ENCODE measurements at places on chromosomes 1 and 21. TPM values are rescaled to one million over a fixed set of nuclear protein-coding genes. Genes with fewer than 3 reads are reported as not detected.

DNA sequence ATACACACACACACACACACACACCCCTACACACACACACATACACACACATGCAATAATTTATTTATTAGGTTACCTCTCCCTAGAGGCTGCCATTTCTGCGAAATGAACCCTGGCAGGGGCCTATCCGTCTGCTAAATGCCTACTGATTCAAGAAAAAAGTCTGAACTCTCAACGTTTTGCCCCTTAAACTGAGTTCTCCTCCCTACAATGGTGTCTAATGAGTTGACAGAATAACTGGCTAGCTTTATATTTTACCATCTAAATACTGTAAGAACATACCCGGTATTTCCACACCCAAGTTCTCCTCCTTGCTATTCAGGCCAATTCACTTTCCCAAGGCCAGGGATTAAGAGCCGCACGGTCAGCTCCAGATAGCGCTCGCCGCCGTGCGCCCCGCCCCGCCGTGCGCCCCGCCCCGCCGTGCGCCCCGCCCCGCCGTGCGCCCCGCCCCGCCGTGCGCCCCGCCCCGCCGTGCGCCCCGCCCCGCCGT is 339 bp upstream of the RNPC3 start:
- DNase-seq, result peak; percentile 3
- peaks cover 25% of the 10 kb centered on the region for H3K36me3 ChIP-seq
- peaks cover 46% of the 10 kb centered on the region for H3K4me1 ChIP-seq
- peak overlapping the region; percentile 83 for H3K4me3 ChIP-seq
- no peaks in the 10 kb centered on the region for H3K27me3 ChIP-seq

GRCh38 chr1:245195398-245195797 is 40.6 kb downstream of the KIF26B start:
- H3K36me3 ChIP-seq, result no peaks in the 10 kb centered on the region
- peaks cover 12% of the 10 kb centered on the region for H3K27me3 ChIP-seq
- peaks cover 2% of the 10 kb centered on the region for H3K4me1 ChIP-seq
- H3K27ac ChIP-seq, result no peak overlapping the region
- no peak overlapping the region for H3K4me3 ChIP-seq
- DNase-seq, result no peak

DNA sequence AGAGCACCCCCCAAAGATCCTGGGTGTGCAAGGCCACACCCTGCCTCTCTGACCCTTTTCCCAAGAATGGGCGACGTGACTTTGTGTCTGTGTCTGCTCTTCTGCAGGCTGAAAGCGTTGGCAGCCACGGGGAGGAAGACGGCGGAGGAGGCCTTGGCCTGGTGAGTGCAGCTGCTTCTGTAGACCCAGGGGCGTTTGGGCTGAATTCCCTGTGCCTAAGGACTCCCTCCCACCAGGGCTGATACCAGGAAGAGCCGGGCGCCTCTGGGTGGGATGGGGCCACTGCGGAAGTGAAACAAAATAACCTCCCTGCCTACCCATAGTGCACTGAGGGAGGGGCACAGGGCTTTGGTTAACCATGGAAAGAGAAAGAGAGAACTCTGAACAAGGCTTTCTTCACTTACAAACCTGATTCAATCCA is 2.5 kb downstream of the UBASH3A start:
- no peaks in the 10 kb centered on the region for H3K27me3 ChIP-seq
- H3K4me1 ChIP-seq, result peaks cover 45% of the 10 kb centered on the region
- peaks cover 69% of the 10 kb centered on the region for H3K36me3 ChIP-seq
- peak; percentile 84 for DNase-seq
- H3K4me3 ChIP-seq, result peak overlapping the region; percentile 96

GRCh38 chr1:86429835-86430234 is 5.9 kb downstream of the CLCA2 start:
- no peak overlapping the region for H3K27ac ChIP-seq
- H3K27me3 ChIP-seq, result peaks cover 6% of the 10 kb centered on the region
- peak; percentile 8 for DNase-seq
- no peaks in the 10 kb centered on the region for H3K36me3 ChIP-seq

- no peak for DNase-seq
- H3K27me3 ChIP-seq, result no peaks in the 10 kb centered on the region
- H3K27ac ChIP-seq, result no peak overlapping the region
Measured at GRCh38 chr1:193259636-193260035, 73.2 kb upstream of the B3GALT2 start.

DNA sequence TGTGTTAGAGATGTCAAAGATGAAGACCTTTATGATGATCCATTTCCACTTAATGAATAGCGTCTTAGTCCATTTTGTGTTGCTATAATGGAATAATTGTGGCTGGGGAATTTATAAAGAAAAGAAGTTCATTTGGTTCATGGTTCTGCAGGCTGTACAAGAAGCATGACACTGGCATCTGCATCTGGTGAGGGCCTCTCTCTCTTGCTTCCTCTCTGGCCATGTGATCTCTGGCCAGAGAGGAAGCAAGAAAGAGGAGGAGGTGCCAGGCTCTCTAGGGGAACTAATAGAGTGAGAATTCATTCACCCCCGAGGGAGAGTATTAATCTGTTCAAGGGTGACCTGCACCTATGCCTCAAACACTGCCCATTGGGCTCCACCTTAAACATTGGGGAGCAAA is 242.8 kb downstream of the DISC1 start:
- no peak overlapping the region for H3K27ac ChIP-seq
- DNase-seq, result no peak
- no peaks in the 10 kb centered on the region for H3K27me3 ChIP-seq
- no peaks in the 10 kb centered on the region for H3K36me3 ChIP-seq
- H3K4me1 ChIP-seq, result peaks cover 30% of the 10 kb centered on the region
- H3K4me3 ChIP-seq, result no peak overlapping the region

- DNase-seq, result no peak
- no peak overlapping the region for H3K4me3 ChIP-seq
- H3K36me3 ChIP-seq, result no peaks in the 10 kb centered on the region
- H3K4me1 ChIP-seq, result no peaks in the 10 kb centered on the region
Measured at GRCh38 chr1:159705251-159705903, 9.0 kb downstream of the CRP start.

Gene SDCCAG8
- 22.4 TPM for total RNA-seq

DNA sequence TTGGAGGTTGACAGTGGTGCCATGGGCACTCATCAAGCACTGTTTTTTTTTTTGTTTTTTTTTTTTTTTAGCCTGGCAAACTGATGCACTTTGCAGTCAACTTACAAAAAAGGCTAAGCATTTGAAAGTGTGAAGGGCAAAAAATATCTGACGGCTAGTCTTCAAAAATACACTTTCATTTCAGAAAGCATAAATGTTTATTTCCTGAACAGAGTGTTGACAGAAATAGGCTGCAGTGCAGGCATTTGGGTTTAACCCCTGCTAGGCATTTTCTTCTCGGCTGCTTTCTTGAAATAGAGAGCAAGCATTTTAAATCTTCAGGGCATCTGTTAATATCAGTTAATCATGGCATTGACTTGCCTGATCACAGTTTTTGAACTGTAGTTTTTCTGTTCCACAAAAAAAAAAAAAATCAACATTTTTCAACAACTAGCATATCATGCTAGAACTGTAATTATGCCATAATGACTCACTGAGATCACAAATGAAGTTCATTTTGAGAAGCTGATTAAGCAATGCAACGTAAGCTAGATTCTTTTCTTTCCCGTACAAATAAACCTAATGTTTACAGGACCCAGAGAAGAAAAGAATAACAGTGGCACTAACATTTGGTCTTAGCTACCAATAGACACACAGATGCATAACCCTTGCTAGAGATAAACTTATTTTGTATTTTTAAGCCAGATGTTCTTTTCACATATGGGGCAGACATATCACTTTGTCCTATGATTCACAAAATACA is 100.4 kb upstream of the USH2A start:
- no peak overlapping the region for H3K27ac ChIP-seq
- no peaks in the 10 kb centered on the region for H3K36me3 ChIP-seq
- no peaks in the 10 kb centered on the region for H3K27me3 ChIP-seq
- H3K4me3 ChIP-seq, result no peak overlapping the region
- no peaks in the 10 kb centered on the region for H3K4me1 ChIP-seq
- no peak for DNase-seq

- H3K27ac ChIP-seq, result no peak overlapping the region
- H3K27me3 ChIP-seq, result no peaks in the 10 kb centered on the region
- H3K4me3 ChIP-seq, result no peak overlapping the region
- no peak for DNase-seq
- H3K36me3 ChIP-seq, result peaks cover 3% of the 10 kb centered on the region
- H3K4me1 ChIP-seq, result peaks cover 28% of the 10 kb centered on the region
Measured at GRCh38 chr1:108595507-108595906, 35.6 kb downstream of the EEIG2 start.

DNA sequence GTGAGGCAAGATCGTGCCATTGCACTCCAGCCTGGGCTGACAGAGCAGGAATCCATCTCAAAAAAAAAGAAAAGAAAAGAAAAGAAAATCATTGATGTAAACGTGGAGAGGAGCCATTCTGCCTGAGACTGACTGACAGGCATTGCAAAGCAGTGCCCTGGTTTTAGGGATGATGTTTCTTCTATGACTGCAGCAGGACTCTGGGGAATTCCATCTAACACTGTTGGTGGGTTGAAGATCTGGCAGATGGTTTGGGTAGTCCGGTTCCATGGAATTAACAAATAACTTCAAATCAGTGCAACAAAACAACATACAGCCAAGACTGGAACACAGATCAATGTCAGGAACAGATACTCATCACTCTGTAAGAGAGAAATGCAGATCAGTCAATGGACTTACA is 17.8 kb upstream of the LAMC2 start:
- H3K4me3 ChIP-seq, result no peak overlapping the region
- H3K27ac ChIP-seq, result no peak overlapping the region
- no peaks in the 10 kb centered on the region for H3K4me1 ChIP-seq

GRCh38 chr21:42093991-42094421 is 22.9 kb downstream of the UMODL1 start:
- H3K4me1 ChIP-seq, result peaks cover 6% of the 10 kb centered on the region
- DNase-seq, result no peak
- no peaks in the 10 kb centered on the region for H3K27me3 ChIP-seq
- H3K27ac ChIP-seq, result no peak overlapping the region

DNA sequence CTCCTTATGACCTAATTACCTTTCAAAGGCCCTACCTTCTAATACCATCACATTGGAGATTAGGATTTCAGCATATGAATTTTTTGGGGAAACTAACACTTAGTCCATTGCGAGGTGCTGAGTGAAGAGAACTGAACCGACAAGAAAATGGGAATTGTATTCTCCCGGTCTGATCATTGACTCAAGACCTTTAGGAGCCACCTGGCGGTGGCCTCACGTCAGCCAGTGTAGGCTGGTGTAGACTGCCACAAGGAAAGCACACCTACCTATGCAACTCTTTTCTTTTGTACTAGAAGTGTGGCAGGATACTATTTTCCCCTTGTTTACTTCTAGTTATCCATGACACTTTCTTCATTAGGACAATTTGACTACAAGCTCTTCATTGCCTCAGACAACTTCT is 333.5 kb upstream of the B3GALT2 start:
- peaks cover 2% of the 10 kb centered on the region for H3K36me3 ChIP-seq
- no peak overlapping the region for H3K27ac ChIP-seq
- no peaks in the 10 kb centered on the region for H3K27me3 ChIP-seq
- H3K4me3 ChIP-seq, result no peak overlapping the region

DNA sequence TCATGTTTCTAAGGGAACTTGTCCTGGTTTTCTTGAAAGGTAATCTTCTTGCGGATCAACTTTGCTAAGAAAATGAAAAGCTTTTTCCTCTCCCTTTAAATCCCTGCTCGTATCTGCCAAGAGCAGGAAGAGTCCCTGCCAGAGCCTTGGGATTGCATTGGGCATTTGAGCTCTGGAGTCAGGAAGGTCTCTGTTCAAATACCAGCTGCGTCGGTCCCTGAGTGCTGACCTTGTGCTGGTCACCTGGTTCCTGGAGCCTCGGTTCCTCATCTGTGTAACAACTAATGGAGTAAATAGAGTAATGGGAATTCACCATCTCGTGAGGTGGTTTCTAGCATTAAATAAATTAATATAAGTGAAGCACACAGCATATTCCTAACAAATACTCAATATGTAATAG is 274.6 kb upstream of the TMEM51 start:
- DNase-seq, result no peak
- H3K27ac ChIP-seq, result no peak overlapping the region
- H3K36me3 ChIP-seq, result no peaks in the 10 kb centered on the region
- no peak overlapping the region for H3K4me3 ChIP-seq

All from activated CD8-positive, alpha-beta T cell treated with anti-CD3 and anti-CD28 coated beads for 36 hours (primary cell).